ENCODE measurements at places on chromosomes 13 and 19.

- DNase-seq: no peak
Measured at GRCh38 chr13:76556627-76557026, 329.6 kb downstream of the KCTD12 start.

DNA sequence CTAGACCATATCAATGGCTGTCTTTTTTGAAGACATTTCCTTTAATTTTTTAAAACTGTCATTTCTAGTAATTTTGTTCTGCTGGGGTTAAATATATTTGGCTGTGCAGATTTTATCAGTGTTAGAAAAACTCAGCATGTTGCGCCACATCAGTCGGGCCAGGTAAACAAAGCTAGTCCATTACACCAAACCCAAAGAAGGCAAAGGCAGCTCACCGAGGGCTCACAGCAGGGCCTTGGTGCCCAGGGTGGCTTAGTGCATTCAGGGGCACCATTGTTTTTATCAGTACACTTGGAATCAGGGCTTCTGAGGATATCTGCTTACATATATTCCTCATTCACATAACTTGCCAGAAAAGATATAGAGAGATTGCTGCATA is 22.2 kb downstream of the SPATA13 start:
- no peak for DNase-seq

- DNase-seq: no peak
Measured at GRCh38 chr13:49374585-49375290, 69.1 kb downstream of the CAB39L start.

- no peak for DNase-seq
Measured at GRCh38 chr19:40872209-40872608, 9.8 kb downstream of the CYP2A7 start.

GRCh38 chr19:33404506-33405253 is 31.2 kb downstream of the CEBPG start:
- DNase-seq: no peak

- DNase-seq: no peak
Measured at GRCh38 chr13:96744367-96745331, 249.6 kb downstream of the OXGR1 start.

DNA sequence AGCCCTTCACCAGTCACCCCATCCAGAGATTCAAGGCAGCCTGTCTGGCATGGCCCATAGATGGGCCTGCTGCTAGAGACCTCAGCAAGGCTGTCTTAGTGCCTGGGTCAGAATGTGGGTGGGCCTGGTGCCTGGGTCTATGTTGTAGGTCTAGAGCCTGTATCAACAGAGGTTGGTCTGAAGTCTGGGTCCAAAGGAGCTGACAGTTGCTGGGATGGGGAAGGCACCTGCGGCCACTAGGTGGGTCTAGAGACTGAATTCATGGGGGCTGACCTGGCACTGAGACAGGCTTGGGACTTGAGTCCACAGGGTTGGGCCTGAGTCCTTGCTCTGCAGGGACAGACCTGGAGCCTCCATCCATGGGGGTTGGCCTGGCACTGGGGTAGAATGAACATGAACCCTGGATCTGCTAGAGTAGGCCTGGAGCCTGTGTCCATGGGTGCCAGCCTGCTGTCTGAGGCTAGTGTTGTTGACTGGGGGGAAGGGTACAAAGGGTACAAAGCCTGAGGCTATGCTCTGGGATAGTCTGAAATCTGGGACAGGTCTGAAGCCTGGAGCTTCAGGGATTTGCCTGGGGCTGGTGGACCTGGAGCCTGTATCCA is 516.8 kb downstream of the OLFM4 start:
- no peak for DNase-seq

GRCh38 chr13:96052656-96053002 is 572 bp downstream of the UGGT2 start:
- no peak for DNase-seq

- no peak for DNase-seq
Measured at GRCh38 chr13:107234319-107235073, 666.6 kb upstream of the ARGLU1 start.

GRCh38 chr13:43445668-43446067 is 341.1 kb downstream of the ENOX1 start:
- no peak for DNase-seq

DNA sequence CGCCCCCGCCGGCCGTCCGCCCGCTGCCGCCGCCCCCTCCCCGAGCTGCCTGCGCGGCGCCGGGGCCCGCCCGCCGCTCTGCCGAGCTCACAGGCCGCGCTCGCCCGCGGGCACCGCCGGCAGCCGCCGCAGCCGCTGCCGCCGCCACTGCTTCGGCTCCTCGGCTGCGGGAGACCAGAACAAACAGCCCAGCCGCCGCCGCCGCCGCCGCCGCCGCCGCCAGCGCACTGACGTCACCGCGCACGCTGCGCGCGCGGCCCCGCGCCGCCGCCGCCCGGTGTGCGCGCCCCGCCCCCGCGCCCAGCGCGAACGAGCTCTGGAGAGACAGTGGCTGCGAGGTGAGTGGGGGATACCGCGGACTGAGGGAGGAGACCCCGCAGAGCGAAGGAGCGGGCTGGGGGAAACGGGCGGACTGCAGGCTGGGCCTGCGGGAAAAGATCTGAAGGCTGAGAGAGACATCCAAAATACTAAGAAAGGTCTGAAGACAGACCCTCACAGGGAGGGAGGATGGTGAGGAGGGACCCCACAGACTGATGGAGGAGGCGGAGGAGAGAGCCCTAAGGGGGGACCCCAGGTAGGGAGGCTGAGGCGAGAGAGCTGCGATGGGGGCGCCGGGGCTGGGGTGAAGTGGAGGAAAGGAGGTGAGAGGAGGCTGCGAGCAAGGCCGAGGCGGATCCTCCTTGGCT is at the start of gene BRD4:
Gene BRD4 (minus strand): TSS at position 229 of the 686 bp plus-strand sequence. CDS start 59,440 bp downstream, outside the sequence.
- DNase-seq: peak; percentile 75

DNA sequence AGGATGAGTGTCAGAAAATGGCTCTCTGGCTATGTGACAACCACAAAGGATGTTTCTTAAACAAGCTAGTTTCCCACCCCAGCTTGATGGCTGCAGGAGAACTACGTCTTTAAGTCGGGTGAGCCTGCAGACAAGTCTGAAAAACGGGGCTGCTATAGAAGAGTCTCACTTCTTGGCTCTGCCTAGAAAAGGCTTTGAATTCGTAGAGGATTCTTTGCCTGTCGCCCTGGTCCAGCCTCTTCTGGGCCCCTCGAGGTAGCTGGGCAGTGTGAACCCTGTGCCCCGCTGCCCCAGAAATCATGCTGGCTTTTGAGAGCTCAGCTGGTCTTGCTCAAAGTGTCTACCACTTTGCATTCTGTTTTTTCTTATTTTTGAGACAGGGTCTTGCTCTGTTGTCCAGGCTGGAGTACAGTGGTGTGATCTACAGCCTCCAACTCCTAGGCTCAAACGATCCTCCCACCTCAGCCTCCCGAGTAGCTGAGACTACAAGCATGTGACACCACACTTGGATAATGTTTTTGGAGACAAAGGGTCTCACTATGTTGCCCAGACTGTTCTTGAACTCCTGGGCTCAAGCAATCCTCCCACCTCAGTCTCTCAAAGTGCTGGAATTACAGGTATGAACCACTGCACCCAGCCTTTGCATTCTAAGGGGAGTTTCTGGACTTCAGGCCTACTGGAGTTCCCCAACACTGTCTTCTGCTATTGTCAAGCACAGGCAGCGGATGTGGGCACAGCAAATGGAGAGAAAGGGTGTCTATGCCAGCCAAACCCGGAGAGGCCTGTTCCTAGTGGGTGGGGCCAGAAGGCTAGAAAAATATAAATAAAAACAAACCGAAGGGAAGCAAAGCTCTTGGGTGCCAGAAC is 6.5 kb downstream of the CEBPA start:
- DNase-seq: peak; percentile 13

GRCh38 chr19:48720251-48720612 is 707 bp upstream of the MAMSTR start:
- DNase-seq: no peak

GRCh38 chr13:28710161-28710560 is 8.6 kb downstream of the SLC46A3 start:
- DNase-seq: no peak

- DNase-seq: no peak
Measured at GRCh38 chr19:14704450-14704849, 14.6 kb downstream of the ZNF333 start.

DNA sequence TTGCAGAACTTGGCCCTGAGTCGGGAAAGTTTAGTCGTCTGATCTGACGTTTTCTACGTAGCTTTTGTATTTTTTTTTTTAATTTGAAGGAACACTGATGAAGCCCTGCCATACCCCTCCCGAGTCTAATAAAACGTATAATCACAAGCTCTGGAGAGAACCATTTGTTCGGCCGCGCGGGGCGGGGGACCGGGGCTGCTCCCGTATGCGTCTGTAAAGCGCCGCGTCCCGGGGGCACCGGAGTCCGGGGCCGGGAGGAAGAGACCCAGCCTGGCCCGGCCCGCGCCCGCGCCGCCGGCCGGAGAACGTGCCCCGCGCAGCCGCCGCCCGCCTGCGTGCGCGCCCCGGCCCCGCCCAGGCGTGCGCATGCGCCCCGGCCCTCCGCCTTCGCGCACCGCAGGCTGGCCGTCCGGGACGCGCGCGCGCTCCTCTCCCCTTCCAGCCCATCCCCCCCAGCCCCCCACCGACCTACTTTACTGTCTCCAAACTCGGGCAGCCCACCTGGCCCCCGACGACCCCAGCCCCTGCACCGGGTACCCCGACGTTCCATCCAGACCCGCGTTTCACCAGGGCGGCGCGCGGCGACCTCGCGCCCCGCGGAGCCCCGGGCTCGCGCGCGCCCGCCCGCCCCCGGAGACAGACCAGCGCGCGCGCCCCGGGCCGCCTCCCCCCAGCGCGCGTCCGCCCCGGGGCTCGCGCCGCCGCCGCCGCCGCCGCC is 785 bp upstream of the USF2 start:
- peak; percentile 75 for DNase-seq

DNA sequence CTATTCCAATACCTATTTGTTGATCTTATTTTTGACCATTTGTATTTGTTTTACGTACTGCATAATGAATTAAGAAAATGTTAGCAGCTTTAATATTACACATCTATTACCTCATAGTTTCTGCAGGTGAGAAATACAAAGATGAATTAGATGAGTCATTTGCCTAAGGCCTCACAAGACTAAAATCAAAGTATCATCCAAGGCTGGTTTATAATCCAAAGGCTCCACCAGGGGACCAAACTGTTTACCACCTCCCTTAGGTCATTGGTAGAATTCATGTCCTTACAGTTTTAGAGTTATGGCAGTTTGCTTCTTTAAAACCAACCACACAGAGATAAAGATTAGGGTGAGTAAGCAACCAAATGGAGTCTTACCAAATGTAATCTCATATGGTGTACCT is 848.1 kb downstream of the SLITRK6 start:
- DNase-seq: no peak

Measured in T-cell (primary cell).